ENCODE measurements at places on chromosomes 12 and 14. TPM values are rescaled to one million over a fixed set of nuclear protein-coding genes. Genes with fewer than 3 reads are reported as not detected.

GRCh38 chr14:55347040-55347439 is 64.6 kb downstream of the ATG14 start:
- no peak for DNase-seq

GRCh38 chr14:25406818-25407217 is 356.9 kb upstream of the STXBP6 start:
- DNase-seq, result no peak

DNA sequence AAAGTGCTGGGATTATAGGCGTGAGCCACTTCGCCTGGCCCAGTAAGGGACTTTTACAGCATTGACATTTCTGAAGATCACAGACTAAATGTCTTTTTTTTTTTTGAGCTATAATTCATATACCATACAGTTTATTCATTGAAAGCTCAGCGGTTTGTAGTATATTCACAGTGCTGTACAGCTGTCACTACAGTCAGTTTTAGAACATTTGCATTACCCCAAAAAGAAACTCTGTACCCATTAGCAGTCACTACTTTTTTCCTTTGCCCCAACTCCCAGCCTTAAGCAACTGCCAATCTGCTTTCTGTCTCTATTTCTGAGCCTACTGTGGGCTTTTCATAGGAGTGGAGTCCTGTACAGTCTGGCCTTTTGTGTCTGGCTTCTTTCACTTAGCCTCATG is 8.2 kb downstream of the BRI3BP start:
- DNase-seq, result no peak

DNA sequence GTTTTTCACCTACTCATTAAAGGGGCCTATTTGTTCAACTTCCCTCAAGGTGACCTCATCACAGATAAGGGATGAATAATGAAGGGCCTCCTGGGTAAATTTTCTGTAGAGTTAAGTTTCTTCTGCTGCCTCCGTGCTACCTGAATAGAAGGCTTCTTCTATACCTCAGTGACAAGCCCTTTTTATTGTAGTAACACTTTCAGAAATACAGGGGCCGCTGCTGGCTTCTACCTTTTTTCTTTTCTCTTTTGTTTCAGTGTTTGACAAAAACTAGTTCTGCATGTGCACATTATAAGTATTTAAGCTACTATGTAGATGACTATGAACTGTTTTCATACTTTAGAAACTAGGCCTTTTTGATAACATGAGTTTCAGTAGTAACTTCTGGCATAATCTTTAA is 207.0 kb downstream of the NAV3 start:
- no peak for DNase-seq

Gene FGF23
- total RNA-seq, result not detected

DNA sequence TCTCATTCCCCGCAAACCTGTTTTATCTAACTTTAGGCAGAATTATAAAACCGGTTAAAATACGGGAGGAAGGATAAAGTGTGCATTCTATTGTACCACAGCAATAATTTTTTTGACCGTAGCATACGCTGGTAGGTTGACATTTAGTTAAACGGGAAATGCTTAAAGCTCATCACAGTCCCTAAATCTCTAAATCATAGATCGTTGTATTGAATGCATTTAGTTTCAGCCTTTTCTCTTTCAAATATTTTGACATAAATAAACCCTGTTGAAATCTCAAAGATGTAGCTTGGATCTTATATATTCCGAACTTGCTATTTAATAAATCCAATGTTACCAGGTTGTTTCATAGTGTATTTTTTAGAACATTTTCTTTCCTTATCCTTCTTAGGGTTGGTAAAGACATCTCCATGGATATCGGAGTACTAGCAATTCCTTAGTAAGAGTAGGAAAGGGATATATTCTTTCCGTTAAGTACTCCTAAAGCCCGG is 798 bp downstream of the CLEC2B start:
- DNase-seq, result no peak

Gene ULK1
- 7.3 TPM for total RNA-seq

- no peak for DNase-seq
Observed at GRCh38 chr12:15155271-15155670, 65.9 kb downstream of the RERG start.

Gene SERPINA3
- not detected for total RNA-seq

DNA sequence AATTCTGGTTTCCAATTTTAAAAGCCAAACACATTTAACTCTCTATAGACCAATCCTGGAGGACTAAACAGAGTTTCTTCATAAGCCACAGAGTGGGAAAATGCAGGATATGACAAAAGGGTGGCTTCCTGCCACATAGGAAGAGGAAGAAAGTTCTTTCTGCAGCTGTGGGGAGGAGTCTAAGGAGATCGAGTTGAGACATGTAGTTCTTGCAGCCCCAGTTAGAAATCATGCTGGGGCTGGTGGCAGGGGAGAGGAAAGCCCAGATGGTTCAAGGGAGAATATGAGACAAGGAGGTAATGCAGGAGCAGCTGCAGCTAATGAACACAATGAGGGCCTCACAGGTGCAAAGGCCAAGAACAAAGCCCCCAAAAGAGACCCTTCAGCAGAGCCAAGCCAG is 85.0 kb upstream of the ARID2 start:
- no peak for DNase-seq

DNA sequence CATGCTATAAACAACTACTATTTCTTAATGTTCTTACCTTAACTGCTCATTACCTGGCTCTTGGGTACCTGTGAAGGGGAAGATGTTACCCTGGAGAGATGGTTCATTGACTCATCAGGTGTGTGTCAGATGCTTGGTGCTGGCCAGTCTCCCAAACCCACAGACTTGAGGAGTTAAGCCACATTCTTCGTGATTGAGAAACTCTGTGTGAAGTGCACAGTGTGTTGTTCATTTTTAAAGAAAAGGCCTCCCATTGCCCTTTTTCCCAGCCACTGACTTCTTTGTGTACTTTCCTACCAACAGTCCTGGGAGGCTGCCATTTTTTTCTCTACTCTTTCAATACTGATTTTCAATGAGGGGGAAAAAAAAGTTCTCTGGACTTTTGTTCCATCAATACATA is 3.2 kb downstream of the MGST1 start:
- DNase-seq, result no peak

GRCh38 chr12:105725054-105725453 is 394.6 kb downstream of the C12orf75 start:
- no peak for DNase-seq

DNA sequence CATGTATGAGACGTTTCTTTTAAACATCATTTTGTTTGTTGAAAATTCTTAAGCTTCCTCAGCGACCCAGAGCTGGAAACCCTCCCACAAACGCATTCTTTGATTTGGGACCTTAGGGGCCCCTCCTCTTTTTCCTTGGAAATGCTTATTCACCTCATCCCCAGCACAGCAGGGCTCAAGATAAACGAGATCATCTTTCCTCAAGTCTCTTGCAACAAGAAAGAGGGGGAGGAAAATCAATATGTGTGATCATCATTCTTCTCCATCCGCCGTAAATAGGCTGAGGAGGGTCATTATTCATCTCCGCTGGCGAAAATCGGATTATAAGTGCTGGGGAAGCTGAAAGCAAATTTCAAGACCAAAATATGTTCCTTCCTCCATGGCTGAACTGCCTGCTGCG is 1415.2 kb downstream of the AACS start:
- DNase-seq, result no peak

DNA sequence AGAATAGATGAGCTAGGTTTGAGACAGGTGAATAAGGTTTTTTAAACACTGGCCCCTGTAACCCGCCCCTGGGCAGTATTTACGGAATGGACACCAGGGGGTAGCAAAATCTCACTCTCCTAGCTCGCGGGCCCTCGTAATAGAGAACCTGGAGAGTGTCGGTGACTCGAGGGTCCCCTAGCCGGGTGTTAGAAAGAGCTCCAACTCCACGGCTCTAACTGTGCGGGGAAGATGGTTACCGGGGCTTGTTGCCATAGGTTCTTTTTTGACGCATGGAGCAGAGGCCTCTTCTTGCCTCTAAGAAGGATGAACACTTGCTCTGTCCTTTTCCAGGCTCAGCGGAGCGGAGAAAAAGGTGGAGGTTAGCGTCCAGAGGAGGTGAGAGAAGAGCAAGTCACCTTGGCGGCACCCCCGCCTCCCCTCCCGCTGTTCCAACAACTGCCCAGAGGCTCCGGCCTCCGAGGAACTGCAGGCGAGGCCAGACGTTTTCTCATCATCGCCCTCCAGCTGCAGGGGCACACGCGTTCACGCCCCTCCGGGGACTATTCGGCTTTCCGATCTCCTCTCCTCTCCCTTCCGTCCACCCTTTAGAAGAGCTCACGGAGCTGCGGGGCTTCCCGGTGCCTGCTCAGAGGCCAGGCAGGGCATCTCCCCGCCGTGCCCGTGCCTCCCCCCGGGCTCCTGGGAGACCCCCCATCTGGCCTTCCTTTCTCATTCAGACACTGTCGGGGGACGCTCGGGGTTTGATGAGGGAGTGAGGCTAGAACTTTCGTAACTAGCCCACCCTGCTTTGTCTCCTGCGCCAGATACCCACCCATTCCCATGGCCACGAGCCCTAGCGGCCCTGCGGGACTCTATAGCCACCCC is 1.4 kb upstream of the ARHGEF40 start:
- peak; percentile 64 for DNase-seq

GRCh38 chr12:132776816-132777568 is 15.4 kb upstream of the ANKLE2 start:
- DNase-seq, result no peak

DNA sequence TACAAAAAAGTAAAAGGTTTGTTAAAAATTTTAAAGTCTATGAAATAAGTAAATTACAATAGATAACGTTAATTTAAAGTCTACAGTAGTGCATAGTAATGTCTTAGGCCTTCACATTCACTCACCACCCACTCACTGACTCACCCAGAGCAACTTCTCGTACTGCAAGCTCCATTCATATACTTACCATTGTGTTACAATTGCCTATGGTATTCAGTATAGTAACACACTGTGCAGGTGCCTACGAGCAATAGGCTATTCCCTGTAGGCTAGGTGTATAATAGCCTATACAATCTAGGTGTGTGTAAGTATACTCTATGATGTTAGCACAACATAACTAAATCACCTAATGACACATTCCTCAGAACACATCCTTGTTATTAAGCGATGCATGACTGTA is 435.3 kb upstream of the TMTC1 start:
- no peak for DNase-seq

Gene ERP27
- total RNA-seq, result not detected

Gene LYZ
- 4.9 TPM for total RNA-seq

DNA sequence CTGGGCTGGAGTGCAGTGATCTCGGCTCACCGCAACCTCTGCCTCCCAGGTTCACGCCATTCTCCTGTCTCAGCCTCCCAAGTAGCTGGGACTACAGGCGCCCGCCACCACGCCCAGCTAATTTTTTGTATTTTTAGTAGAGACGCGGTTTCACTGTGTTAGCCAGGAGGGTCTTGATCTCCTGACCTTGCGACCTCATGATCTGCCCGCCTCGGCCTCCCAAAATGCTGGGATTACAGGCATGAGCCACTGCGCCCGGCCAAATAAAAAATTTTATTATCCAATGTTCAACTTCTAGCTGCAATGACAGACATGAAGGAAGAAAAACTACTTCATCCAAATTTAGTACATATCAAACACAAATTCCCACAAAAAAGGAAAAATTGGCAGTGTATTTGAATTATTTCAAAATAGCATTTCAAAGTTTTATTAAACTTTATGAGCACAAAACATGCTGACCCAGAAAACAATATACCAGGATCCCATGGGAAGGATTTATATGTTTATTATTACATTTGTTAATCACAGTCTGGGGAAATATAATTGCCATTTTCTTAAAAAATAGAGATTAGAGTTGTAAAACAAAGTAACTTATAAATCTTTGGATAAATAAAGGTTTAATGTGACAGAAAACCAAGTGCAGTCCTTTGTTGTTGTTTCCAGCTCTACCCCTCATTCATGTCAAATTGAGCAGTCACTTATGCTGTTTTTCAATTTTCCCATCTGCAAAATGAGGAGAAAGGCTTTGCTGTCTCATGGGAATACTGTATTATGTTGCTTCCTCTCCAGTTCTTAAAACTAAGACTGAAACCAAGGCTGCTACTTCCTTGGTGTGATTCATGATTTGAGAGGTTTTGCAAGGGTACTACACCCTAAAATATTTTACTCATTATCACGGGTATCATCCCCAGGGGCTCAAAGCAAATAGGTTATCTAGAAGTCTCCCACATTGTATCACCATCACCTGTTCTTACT is 155.2 kb upstream of the AVPR1A start:
- no peak for DNase-seq

Gene TMEM233
- under 0.01 TPM for total RNA-seq

GRCh38 chr14:73443758-73444157 is 14.6 kb downstream of the NUMB start:
- DNase-seq, result no peak

Gene CPM
- 2.9 TPM for total RNA-seq

DNA sequence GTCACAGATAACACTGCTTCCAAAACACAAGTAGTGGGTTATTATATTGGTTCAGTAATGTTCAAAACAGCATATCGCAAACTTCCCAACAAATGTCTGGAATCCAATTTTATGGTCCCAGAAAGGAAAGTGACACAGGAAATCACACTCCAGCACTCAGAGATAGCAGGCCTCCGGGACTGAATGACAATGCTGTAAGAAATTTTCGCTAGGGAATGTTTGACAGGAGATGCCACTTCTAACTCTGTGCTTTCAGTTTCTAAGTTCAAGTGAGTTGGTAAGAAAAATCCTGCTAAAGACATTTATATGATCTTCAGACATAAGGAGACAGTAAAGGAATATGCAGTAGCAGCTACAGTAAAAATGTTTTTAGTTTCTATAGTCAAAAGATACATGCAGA is 93.2 kb downstream of the SLC2A13 start:
- no peak for DNase-seq

DNA sequence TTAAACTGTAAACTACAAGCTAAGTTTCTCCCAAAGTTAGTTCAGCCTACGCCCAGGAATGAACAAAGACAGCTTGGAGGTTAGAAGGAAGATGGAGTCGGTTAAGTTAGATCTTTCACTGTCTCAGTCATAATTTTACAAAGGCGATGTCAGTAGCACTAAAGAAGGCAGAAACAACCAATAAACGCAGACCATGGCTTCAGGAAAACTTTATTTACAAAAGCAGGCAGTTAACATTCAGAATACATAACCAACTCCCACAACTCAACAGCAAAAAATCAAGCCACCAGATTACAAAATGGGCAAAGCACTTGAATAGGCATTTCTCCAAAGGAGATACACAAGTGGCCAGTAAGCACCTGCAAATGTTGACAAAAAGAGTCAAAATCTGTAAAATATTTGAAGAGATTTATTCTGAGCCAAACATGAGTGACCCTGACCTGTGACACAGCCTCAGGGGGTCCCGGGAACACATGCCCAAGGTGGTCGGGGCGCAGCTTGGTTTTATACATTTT is 8.8 kb upstream of the ULK1 start:
- DNase-seq, result no peak

- DNase-seq, result no peak
Observed at GRCh38 chr14:94304243-94304642, 11.2 kb upstream of the SERPINA10 start.

DNA sequence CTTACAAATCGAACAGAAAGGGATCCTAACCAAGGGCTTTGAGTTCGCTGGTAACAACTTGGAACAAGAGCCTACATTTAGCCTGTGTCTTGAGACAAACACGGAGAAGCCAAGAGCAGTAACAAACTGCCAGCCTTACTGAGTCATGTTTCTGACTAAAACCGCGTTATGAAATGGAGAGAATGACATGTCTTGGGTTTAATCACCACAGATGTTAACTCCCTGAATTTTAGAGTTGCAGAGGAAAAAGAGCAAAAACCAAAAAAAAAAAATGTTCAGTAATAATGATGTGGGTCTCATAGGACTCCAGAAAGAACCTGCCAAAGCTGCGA is 1.0 kb downstream of the BLTP3B start:
- DNase-seq, result no peak

Data from frontal cortex (tissue), 4 donors.